Nephron progenitor cell (in vitro differentiated cells): ENCODE measurements at places on chromosomes 1 and 21.

- peak; percentile 67 for DNase-seq
These were observed 53.1 kb upstream of the LBR start for GRCh38 chr1:225480825-225481434.

DNA sequence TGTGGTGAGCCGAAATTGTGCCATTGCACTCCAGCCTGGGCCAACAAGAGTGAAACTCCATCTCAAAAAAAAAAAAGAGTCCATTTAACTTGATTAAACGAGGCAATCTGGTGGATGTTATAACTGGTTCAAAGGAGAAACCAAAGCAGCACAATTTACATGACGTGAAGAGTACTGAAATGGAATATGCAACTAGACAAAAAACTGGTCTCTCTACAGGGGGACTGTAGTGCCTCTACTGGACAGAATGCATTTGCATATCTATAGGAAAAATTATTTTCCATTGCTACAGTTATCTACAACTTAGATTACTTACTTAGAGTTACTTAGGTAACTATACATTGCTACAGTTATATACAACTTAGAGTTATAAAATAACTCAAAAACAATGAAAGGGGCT, 2.7 kb upstream of the CAPN2 start:
- DNase-seq = no peak

GRCh38 chr21:34841154-34841553, 172.4 kb downstream of the CLIC6 start:
- no peak for DNase-seq

GRCh38 chr1:161973924-161974845, 49.5 kb downstream of the OLFML2B start:
- no peak for DNase-seq

DNA sequence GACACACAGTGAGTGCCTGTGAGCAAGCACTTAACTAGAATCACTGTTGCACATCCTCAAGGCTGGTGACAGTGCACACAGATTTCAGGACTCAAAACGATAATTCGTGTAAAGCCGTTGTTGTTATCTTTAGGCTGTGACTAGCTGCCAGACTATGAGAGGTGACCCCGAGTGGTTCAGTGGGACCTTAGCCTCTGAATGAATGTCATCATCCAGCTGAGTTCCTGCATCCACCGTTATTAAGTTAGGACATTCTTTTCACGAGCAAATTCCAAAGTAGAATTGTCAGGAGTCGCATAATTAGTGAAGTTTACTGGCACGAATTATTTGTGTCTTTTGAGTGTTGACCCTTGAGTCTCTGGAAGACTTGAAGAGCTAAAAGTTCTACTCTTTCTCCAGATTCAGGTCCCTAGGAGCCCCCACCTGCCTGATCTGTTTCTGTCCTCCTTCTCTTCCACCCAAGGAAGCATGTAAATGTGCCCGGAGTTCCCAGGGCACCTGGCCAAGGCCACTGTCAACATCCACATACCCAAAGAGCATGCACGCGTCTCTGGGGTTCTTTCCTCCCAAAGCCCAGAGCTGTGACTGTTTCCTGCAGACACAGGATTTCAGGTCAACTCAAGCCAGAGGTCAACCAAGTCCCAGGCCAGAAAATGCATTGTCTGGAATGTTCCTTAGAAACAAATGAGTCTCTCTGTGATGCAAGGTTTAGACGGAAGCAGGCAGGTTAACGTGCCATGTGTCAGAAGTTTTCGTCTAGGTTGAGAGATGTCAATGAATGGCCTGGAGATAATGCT, 207.2 kb downstream of the TOMM20 start:
- DNase-seq = no peak
